ENCODE measurements at places on chromosomes 3 and 15.

DNA sequence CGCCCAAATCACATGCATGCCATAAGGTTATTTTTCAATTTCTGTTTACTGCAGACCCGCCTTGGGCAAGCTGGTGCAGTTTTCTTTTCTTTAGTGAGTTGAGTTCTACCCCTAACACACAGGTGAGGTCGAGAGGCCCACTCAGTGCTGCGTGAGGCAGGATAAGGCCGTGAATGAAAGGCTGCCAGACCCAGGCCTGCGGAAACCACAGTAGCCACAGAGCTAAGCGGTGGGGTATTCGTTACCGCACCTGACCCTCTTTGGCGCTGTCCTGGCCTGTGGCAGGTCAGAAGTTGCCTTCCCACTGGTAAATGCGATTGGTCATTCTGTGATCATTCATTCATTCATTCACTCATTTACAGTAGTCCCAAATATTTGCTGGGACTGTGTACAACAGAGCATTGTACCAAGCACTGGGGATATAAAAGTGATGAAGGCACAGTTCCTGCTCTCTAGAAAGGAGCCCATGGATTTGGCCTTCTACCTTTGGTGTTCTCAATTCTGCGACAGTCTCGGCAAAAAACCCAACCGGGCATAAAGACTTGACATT, 144.8 kb downstream of the XXYLT1 start:
- DNase-seq = no peak

DNA sequence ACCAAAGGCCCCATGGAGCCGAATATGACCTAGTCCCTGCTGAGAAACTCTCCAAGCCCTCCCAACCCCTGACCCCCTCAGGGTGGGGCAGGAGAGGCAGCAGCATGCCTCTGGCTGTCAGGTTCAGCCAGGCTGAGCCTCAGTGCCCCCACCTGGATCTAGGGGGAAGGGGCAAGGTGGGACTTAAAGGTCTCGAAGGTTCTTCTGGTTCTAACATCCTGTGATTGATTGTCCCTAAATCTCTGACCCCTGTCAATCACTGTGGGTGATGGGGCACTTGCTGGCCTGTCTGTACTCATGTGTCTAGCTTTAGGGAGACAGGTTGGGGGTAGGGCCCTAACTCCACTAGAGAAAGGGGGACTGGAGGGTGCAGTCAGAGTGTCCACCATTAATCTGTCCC, 13.8 kb downstream of the NBEAL2 start:
- no peak for DNase-seq

GRCh38 chr3:150490277-150490986, 55.9 kb downstream of the SERP1 start:
- DNase-seq = no peak

DNA sequence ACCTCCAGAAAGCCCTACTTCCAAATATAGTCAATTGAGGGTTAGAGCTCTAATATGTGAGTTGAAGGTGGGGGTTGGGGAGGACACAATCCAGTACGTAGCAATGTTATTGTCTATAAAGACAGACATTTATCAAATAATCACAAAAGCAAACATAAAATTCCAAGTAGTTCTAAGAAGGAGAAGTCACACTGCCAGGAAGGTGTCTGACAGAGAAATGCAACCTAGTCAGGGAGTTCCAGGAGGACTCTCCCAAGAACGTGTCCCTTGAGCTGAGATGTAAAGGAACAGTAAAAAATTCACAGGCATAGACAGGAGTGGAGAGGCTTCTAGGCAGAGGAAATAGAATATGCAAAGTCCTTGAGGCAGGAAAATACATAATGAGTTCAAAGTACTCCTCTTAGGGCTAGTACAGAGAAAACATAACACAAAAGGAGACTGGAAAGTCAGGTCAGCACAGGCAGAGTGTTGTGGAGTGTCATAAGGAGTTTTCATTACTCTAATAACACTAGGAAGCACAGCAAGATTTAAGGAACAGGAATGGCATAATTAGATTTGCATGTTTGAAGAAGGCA, 277.6 kb upstream of the STT3B start:
- DNase-seq = no peak

GRCh38 chr15:70415398-70415797, 317.7 kb upstream of the TLE3 start:
- DNase-seq = no peak

DNA sequence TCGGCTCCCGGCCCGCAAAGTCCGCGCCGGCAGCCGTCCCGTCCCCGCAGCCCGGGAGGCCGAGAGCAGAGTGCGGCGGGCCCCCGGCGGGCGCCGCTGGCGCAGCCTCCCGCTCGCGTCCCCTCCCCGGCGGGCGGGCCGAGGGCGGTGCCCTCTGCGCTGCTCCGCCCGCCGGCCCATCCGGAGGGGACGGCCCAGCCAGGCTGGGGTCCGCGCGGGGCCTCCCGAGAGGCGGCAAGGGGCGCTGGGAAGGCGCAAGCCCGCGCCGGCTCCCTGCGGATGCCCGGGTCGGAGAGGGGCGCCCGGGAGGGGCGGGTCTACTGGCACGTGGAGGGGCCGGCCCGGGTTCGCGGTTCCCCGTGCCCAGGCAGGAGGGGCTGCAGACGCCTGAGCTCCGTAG, at the start of the genes CLCN2 and POLR2H:
CLCN2 (minus strand) TSS at position 74 of the 400 bp plus-strand sequence. CDS start 126 bp downstream, outside the sequence.
POLR2H (plus strand) TSS at position 179 of the 400 bp plus-strand sequence. CDS start 1,783 bp downstream, outside the sequence.
- no peak for DNase-seq

DNA sequence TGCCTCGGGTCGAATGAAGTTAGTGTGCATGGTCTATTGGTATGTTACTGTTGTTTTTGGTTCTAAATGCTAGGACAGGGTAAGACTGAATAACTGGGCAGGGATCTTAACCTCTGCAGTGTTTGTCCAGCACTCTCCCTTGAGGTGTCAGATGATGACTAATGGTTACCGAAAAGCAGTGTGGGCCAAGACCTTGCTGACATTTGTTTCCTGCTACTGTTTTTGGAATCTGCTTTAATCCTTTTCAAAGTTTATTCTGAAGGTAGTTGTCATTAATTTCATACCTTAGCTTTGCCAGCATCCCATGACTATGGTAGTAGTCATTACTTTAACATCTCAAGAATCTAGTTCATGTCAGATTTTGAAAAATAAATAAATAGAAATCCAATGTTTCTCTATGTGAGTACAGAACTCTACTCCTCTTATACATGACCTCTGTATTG, 117.0 kb downstream of the P3H2 start:
- DNase-seq = no peak

DNA sequence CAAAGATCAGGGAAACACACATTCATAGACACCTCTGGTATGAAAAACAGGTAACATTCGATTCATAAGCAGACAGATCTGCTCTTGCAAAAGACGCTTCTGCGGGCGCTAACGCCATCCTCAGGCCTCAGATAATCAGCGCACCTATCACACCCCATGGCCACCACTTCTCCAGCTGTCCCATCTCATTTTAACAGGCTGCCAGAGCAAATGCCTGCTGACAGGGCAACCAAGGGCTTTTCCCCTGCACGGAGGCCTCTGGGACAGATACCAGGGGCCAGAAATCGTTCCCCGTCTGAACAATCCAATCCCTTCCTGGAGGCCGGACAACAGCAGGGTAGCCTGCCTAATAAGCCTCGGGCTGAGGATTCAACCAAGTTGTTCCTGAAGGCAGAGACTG, 15.2 kb downstream of the ABCC5 start:
- DNase-seq = no peak

GRCh38 chr3:42508562-42508961, 6.1 kb downstream of the VIPR1 start:
- no peak for DNase-seq

DNA sequence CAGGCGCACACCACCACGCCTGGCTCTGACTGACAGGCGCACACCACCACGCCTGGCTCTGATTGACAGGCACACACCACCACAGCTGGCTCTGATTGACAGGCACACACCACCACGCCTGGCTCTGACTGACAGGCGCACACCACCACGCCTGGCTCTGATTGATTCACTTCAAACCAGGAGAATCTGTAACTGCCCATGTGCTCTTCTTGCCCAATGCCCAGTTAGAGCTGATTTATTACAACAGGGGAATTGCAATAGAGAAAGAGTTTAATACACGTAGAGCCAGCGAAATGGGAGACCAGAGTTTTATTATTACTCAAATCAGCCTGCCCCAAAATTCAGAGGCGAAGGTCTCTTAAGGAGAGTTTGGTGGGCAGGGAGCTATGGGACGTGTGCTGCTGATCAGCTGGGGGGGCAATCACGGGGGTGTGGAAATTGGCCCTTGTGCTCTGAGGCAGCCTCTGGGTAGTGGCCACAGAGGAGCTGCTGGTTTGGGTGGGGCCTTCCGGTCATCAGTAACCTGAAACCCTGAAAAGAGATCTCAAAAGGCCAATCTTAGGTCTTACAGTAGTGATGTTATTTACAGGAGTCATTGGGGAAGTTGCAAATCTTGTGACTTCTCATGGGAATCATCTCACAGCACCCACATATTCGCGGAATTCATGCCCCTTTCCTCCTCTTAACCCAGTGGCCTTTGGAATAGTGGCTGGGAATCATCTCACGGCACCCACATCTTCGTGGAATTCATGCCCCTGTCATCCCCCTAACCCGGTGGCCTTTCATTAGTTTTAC, 63.8 kb upstream of the TFRC start:
- no peak for DNase-seq

GRCh38 chr3:15612001-15612400, 10.5 kb downstream of the BTD start:
- no peak for DNase-seq

DNA sequence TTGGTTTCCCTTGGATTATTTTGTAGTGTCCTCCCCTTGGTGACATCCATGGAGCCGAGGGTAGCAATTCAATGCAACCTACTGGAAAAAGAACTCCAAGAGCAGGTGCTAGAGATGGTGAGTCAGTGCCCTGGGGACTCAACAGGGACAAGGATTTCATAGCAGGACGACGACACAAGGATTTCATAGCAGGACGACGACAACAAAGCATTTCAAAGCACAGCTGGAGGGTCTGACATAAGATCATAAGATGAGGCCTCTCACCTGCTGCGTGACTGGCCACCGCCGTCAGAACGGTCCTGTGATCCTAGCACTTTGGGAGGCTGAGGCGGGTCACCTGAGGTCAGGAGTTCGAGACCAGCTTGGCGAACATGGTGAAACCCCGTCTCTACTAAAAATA, 22.5 kb downstream of the NRROS start:
- no peak for DNase-seq

GRCh38 chr3:16349986-16350596, 85.1 kb downstream of the OXNAD1 start:
- no peak for DNase-seq

DNA sequence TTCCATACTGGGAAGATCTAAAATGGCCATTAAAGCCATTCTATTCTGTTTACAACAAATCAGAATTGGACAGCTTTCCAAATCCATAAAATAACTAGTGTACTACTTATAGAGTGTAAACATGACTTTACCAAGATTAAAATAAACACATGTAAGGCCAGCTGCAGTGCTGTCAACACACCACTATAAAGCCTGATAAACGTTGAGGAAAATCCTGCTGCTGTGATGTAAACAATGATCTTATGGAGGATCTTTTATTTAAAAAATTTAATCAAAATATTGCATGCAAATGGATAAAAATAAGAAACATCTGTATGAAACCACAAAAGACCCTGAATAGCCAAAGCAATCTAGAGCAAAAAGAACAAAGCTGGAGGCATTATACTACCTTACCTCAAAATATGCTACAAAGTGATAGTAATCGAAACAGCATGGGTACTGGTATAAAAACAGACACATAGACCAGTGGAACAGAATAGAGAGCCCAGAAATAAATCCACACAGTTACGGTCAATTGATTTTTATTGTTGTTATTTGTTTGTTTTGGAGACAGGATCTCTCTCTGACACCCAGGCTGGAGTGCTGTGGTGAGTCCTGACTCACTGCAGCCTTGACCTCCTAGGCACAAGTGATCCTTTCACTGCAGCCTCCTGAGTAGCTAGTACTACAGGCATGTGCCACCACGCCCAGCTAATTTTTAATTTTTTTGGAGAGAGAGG, 428.8 kb upstream of the C2CD4B start:
- no peak for DNase-seq

DNA sequence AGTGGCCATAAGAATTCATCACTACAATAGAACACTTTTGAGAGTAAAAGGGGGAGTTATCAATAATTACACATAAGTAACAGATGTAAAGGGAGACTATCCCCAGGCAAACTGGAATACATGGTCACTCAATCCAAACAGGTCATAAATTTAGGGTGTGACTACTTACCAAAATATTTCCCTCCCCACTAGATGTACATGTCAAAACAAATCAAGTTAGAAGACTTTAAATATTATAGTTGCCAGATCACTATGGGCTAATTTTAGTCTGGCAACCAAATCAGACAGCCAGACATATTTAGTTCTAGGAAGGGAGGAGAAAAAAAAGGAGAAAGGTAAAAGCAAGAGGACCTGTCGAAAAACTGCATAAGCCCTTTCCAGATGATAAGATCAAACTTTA, 23.1 kb downstream of the SLC24A5 start:
- DNase-seq = no peak

DNA sequence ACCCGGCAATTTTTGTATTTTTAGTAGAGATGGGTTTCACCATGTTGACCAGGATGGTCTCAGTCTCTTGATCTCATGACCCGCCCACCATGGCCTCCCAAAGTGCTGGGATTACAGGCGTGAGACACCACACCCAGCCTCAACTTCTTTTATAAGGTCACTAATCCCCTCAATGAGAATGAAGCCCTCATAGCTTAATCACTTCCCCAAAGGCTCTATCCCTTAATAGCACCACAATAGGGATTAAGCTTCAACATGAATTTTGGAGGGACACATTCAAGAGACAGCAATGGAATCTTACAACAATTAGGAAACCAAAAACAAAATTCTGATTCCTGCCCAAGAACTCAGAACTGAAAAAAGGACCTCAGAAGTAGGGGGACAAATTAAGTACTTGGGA, 126.8 kb downstream of the ATP1B3 start:
- DNase-seq = no peak

DNA sequence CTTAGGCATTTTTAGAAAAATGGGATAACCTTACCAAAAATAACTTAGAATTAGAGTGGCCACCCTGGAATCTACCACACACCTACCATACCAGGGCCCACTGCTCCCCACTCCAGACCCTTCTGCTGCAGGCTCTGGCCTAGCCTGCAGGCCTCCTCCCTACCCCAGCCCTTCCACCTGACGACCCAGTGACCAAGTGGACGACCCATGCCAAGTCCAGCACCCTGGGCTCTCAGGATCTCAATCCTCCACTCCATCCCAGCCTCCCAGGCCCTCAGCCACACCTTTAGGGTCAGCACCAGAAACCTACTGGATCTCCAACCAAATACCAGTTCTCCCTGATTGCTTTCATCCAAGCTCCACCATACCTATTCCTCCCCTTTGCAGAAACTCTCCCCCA, 145.8 kb downstream of the TPRA1 start:
- DNase-seq = no peak

All from stimulated activated CD4-positive, alpha-beta T cell treated with anti-CD3 and anti-CD28 coated beads, Interleukin-1b, Interleukin-23, amount 100 ng/mL, for 24 hours (primary cell).